ENCODE measurements at places on chromosomes 4 and X.

DNA sequence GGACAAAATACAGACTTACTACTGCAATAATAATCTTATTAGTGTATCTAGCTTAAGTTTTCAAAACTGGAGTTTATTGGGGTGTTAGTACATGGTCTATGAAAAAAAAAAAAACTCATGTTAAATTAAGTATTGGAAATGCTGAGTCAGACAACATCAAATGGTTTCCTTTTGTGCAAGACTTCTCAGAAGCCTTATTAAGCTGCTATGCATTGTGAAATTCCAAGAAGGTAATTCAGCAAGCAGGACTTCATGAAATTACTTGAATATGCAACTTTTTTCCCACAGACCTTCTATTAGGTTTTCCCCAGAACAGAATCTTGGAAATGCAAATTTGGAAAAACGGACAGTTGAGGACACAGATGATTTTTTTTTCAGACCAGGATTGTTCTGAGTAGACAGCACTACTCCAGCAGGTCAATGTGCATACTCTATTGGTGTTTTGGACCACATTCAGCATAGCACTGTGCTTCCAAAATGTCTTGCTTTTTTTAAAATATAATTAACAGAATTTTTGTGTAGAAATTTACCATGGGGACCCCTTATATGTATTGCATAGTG is 568.8 kb upstream of the TENM3 start:
- DNase-seq, result peak; percentile 68

DNA sequence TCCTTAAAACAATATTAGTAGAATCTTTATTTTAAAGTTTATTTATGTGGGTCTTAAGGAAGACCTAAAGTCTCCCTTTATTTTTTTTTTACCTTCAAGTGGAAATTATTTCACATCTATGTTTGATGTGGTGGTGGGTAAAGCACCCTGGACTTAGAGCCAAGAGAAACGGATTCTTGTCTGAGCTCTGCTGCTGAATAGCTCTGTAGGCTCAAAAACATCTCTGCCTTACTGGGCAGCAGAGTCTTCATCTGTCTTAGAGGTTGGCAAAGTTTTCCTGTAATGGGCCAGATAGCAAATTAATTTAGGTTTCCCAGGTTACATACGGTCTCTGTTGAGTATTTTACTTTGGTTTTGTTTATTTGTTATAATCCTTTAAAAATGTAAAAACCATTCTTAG is 136.5 kb downstream of the CEP135 start:
- peak; percentile 23 for DNase-seq

DNA sequence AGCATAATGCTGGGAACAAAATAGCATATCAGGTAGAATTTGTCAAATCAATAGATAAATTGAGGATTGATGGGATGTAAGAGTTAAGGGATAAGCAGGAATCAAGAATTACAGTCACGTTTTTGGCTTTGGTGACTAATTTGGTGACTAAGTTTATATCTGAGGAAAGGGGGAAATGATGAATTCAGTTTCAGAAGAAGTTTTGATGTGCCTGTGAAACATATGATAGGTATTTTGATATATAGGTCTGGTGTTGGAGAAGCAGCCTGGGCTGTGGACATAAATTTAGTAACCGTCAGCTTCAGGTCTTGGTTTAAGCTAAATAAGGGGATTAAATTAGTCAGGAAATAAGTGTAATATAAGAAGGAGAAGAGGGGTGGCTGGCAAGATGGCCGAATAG is 79.0 kb upstream of the EDA2R start:
- no peak for DNase-seq

DNA sequence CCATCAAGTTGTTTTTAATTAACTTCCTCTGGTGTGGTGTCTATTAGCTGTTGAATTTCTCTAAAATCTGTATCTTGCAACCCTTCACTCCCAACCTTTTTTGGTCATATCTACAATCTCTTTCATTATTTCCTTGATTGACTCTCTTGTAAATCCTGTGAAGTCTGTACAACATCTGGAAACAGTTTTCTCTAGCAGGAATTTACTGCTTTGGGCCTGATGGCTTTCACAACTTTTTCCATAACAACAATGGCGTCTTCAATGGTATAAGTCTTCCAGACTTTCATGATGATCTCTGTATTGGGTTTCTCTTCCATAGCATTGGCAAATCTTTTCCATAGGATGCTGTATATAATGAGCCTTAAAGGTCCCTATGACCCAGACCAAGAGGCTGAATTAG is 49.0 kb downstream of the TBC1D19 start:
- no peak for DNase-seq

GRCh38 chrX:331151-331824 is 12.7 kb upstream of the GTPBP6 start:
- peak; percentile 56 for DNase-seq

DNA sequence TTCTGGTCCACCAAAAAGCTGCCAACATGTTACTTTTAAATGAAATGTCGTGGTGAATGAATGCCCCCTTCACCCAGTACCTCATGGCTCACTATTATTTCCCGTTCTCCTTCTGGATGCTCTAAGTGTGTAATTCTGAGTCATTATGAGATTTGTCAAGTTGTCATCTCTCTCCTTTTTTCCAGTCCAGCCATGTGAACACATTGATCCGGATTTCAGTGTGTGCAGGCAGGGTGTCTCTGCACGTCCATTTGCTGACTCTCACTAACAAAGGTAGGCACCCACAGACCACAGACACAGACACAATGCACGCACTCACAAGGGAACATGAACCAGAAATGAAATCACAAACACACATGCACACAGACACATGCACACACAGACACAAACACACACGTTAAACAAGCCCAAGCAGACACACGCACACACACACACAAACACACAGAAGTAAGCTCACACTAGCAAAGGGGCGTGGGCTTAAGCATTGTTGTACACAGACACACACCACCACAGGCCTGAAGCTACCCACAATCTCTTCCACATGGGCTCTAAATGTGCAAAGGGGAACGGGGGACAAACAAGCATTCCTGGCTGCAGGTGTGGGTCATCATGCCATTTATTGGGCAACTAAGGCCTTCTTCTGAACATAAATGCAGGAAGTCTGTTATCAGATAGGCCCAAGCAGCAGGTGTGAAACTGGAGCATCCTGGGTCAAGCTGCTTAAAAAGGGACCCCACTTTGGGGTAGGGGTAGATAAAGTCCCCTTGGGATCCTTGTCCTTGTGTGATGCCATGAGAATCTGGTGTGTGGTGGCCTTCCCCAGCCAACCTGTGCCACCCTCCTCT is 58.1 kb downstream of the NBDY start:
- no peak for DNase-seq

DNA sequence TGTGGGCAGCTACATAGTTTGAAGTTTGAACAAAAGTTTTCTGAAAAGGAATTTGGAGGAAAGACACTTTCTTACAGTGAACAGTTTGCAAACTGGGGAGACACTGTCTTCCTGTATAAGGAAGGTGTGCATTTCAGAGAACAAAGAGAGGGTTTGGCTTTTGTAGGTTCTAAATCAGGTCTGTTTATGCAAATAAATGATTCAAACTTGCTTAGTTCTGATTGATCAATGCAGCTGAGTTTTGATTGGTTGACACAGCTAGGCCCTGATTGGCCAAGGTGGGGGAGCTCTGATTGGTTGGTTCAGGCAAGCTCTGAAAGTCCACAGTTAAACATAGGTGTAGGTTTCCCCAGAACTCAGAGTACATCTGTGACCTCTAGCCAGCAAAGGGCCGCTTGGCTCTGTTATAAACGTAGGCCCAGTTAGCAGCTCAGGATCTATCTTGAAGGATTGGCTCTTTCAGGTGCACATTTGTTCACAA is 63.0 kb upstream of the ENPP6 start:
- no peak for DNase-seq

GRCh38 chr4:138111462-138112000 is 130.6 kb downstream of the SLC7A11 start:
- DNase-seq, result peak; percentile 60

DNA sequence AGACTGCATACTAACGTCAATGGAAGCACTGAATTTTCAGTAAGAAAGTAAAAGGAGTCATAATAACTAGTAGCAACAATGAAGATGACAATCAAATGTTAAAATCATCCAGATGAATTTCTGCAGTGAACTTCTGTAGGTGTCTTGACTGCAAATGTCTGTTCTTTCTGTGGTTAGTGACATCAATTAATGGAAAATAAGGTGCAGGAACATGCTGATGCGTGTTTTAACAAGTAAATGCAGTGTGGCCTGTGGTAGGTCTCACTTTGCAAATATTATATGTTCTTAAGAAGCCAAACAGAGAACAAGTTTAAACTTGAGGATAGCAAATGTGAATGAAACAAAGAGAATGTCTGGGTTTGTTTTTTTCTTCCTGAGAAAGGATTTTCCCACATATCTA is 2.6 kb upstream of the DTHD1 start:
- DNase-seq, result no peak

GRCh38 chrX:138858438-138858837 is 146.9 kb upstream of the FGF13 start:
- peak; percentile 84 for DNase-seq
